Activated T-helper 2 cell treated with anti-CD3 and anti-CD28 coated beads, Interferon-gamma antibody, Interleukin-2, Interleukin-4, amounts not matched to agents 10 μg/mL and 5 μg/mL and 100 μg/mL, durations not matched to agents 14 hours and 24 hours and 36 hours (primary cell): ENCODE measurements at places on chromosomes 2 and 18.

DNA sequence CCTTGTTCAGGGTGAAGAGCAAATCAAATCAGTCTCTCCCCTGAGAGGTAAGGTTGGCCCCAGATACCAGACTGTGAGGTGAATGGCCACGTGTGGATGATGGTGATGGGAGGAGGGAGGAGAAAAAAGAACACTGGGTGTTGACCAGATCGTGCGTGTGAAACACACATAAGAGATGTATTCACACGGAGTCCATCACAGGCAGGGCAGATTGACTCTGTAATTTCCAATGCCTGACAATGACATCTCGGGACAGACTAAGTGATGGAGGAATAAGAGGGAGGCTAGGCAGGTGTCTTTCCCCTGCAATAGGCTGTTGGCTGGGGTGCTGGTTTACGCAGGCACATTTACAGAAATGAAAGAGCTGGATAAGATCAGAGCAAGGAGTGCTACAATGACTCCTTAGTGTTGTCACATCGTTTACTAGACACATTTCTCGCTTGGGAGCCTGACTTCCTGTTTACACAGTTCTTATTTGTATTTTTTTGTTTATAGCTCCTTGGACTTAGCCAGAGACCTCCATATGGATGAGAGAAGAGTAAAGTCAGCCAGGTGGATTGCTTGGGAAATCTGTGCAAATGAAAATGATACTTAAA lies 43.1 kb downstream of the CPO start:
- no peak for DNase-seq

DNA sequence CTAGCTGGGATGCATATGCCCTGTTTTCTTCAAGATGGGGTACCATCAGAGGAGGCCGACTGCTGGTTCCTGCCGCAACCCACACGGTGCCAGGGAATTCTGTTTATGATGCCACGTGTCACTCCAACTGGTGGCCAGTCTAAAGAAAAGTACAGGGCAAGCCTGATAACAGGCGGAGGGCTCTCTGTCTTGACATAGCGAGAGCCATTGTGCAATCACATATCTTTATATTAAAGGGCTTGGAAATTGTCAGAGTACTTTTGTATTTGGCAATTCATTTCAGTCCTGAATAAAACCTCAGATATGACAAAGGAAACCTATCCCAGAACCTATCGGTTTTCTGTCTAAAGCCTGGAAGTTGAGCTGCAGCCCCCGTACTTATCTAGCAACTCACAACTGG lies 768.4 kb downstream of the TDRD15 start:
- no peak for DNase-seq

DNA sequence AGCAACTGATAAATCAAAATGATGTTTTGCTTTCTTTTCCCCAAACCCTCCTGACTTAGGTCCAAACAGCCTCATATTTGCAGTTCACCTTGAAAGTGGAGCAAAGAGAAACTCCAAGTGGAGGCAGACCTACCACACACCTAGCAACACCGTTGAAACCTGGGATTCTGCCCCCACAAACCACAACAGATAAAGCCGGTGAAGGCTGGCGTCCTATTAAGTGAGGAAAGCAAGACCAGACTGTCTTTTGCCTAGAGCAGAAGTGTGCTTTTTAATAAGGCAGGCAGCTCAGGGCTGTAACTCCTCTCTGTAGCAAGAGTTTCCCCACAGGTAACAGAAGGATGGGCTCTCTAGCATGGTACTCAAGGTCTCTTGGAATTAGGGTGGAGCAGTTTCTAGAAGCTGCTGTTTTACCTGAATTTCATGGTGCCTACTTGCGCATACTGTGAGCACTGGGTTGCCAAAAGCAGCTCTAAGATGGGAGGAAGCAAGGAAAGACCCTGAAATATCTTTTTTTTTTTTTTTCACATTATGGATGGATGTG lies 336.9 kb downstream of the BCL11A start:
- DNase-seq = no peak

- DNase-seq = no peak
Measured at GRCh38 chr2:3146175-3146574, 231.4 kb downstream of the EIPR1 start.

- no peak for DNase-seq
Measured at GRCh38 chr2:1572638-1573037, 159.4 kb downstream of the TPO start.

DNA sequence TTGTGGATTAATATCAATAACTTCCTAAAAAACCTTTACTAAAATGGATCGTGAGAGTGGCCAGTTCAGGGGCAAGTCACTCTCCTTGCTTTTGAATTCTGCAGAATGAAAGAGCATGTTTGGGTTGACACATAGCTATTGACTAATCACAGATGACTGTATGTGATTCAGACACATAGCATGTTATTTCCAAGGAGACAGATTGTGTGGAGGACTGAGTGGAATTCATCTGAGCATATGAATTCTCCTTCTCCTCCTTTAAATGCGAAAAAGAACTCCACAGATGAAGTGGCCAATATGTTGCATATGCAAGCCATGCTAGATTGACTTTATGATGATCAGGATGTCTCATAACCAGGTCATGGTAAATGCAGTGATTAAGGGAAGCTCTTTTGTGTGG lies 249.4 kb upstream of the FAM98A start:
- no peak for DNase-seq

DNA sequence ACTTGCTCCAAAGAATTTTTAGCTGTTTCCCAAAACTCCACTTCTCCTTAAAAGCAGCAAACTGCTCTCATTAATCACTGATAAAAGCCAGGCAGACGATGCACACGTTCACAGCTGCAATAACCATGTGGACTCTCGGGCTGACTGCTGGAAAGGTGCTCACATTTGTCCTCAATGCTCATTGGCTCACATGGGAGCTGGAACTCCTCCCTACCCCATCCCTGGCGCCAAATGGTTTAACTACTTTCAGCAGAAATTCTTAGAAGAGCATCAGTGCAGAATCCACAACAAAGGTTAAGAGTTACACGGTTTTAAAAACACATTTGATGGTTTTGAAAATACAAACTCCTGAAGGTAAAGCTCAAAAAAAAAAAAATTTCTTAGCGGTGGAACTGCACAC lies 117.1 kb downstream of the NOL10 start:
- peak; percentile 24 for DNase-seq

- DNase-seq = no peak
Measured at GRCh38 chr18:56563568-56563967, 74.8 kb downstream of the TXNL1 start.

DNA sequence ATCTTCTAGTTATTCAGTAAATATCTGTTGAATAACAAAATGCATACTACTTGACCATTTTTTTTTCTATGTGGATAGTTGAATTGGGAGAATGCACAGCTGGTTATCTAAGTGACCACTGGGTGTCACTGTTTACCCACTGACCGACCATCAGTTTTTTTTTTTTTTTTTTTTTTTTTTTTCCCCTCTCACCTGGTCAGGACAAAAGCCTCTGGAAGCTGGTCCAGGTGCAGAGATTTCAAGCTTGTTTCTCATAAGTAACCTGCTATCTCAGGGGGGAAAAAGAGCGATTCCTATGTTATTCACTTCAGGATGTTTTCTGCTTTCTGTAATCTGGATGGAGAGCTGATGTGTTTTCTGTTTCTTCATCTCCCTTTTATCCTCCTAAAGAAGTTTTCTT lies 256.0 kb downstream of the DCDC2C start:
- no peak for DNase-seq

GRCh38 chr18:40313030-40313642 lies 1641.9 kb upstream of the PIK3C3 start:
- DNase-seq = no peak

GRCh38 chr2:1675633-1676032 lies 68.7 kb downstream of the PXDN start:
- DNase-seq = no peak

- DNase-seq = no peak
Measured at GRCh38 chr2:8315531-8316165, 366.2 kb upstream of the ID2 start.

- no peak for DNase-seq
Measured at GRCh38 chr2:212646698-212647366, 108.2 kb upstream of the ERBB4 start.

DNA sequence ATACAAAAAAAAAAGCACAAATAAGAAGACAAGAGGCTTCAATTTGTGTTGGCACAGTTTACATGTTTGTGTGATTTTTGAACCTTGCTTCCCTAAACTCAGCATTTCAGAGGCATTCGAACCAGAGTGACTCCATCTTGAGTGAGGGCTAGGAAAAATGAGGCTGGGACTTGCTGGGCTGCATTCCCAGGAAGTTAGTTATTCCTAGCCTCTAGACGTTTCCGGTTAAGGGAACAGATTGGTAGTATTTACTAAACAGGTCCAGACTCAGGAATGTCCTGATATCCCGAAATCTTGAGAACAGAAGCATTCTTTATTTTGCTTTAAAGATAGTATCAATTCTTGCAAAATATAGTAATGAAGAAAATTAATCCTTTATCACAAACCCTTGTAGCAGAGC lies 46.7 kb downstream of the RIT2 start:
- no peak for DNase-seq

DNA sequence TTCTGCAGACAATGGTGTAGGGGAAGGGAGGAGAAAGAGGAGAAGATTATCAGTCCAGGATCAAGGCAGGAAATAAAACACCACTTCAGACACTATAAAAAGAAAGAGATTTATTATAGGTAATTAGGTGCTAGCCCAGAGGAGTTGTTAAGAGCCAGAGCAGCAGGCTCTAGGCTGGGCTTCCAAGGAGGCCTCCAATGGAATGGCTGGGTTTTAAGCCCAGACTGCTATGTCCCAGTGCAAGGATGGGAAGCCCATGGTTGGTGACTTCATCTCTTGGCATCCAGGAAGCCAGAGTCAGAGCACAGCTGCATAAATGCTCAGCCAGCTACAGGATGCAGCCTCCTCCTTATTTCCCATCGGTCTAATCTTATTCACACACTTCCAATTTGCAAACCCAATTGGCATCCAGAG lies 95.6 kb downstream of the LAMA3 start:
- DNase-seq = no peak
